ENCODE measurements at places on chromosomes 7 and 10. TPM values are rescaled to one million over a fixed set of nuclear protein-coding genes. Genes with fewer than 3 reads are reported as not detected.

DNA sequence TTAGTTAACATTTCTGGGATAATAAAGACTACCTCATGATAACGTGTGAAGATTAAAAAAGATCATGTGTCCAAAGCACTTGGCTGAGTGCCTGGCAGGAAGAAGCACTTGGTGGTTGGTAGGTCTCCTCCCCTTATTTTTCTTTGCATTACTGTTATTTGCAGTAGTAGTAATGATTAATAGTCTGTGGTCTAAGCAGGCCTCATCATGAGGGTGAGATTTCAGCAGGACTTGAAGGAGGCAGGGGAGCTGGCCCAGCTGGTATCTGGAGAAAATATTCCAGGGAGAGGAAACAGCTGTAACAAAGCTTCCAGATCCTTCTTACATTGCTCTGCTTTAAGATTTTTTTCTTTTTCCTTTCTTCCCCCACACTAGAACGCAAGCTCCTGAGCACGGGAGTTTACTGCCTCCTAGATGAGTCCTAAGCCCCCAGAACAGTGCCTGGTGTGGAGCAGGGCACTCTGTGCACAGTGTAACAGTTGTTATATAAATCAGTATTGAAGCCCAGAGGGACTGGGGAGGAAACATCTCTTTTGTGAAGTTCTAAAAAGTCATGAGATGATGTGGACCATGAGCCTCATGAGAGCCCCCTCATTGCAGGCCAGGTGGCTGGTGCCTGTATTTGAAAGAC is 31.1 kb upstream of the RHEB start:
- H3K36me3 ChIP-seq = no peaks in the 10 kb centered on the region
- DNase-seq = no peak
- H3K4me3 ChIP-seq = no peak overlapping the region
- no peaks in the 10 kb centered on the region for H3K27me3 ChIP-seq
- H3K4me1 ChIP-seq = no peaks in the 10 kb centered on the region

AEBP1 gene
- 20.1 TPM for total RNA-seq

DNA sequence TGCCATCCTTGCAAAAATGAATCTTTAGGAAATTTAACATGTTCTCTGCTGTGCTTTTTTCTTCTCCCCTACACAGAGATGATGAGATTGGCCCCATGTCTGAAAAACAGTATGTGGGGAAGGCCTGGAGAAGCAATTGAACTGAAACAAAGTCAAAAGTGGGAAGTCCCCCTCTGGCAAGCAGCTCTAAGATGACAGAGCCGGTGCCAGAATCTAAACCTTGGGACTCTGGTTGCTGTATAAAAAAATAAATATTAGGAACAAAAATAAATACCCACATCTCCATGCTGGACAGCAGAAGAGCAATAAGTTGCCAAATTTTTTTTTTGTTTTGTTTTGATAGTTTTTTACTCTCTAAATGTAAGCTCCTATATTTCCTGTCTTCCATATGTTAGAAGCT is 51.8 kb upstream of the TRIL start:
- no peaks in the 10 kb centered on the region for H3K27me3 ChIP-seq
- DNase-seq = no peak

TMEM130 gene
- 1.6 TPM for total RNA-seq

DNA sequence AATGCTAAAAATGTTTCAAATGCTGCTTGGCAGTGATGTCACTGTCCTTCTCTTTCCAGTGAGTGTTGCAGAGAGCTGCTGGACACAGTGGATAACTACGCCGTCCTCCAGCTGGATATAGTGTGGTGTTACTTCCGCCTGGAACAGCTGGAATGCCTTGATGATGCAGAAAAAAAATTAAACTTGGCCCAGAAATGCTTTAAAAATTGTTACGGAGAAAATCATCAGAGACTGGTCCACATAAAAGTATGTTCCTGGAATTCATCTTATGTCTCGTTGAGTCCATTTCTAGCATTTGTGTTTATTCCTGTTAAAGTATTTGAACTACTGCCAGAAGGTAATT is 25.2 kb downstream of the NUB1 start:
- H3K27me3 ChIP-seq = no peaks in the 10 kb centered on the region
- H3K27ac ChIP-seq = no peak overlapping the region
- no peak overlapping the region for H3K4me3 ChIP-seq
- H3K36me3 ChIP-seq = peaks cover 51% of the 10 kb centered on the region
- peak; percentile 15 for DNase-seq
- no peaks in the 10 kb centered on the region for H3K4me1 ChIP-seq

DNA sequence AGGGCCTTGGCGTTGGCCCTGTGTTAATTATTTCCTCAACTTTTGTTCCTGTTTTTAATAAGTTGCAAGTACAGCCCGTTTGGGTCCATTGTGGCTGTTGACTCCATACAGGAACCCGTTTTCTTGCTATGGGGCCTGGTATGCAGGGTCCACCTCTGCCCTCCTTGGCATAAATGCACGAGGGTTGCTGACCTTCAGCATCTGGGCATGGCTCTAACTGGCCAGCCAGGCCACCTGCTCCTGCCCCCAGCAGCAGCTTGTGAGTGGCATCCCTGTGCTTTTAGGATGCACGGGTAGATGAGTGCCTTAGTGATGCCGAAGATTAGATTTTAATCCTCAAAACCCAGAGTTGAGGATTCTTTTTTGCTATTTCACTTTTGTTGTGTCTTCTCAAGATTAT is 123.2 kb downstream of the GLRX3 start:
- H3K27me3 ChIP-seq = no peaks in the 10 kb centered on the region
- H3K4me1 ChIP-seq = no peaks in the 10 kb centered on the region
- H3K4me3 ChIP-seq = no peak overlapping the region
- H3K27ac ChIP-seq = no peak overlapping the region

CTBP2 gene
- total RNA-seq = 83.8 TPM

GRCh38 chr7:83161186-83161585 is 1.5 kb downstream of the PCLO start:
- H3K27me3 ChIP-seq = no peaks in the 10 kb centered on the region
- no peaks in the 10 kb centered on the region for H3K36me3 ChIP-seq

DNA sequence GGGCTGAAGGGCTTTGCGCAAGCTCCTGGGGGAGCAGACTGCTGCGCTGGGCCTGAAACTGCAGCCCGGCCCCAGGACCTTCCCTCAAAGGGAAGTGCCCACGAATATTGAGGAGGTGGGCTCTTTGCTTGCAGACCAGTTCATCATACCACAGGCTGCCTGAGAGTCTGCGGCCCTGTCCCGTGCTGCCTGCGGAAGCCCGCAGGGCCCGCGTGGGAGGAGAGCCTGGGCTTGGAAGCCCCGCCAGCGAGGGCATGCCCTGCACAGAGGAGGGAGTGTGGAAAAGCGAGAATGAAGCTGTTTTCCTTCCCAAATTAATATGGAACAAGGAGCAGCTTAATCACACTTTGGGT is 83.6 kb upstream of the MKI67 start:
- no peaks in the 10 kb centered on the region for H3K27me3 ChIP-seq
- no peak overlapping the region for H3K4me3 ChIP-seq
